NCI-H146 (cell line): ENCODE measurements at places on chromosomes 7 and 10.

- no peak for DNase-seq
Observed at GRCh38 chr7:53485354-53485753, 449.9 kb downstream of the POM121L12 start.

DNA sequence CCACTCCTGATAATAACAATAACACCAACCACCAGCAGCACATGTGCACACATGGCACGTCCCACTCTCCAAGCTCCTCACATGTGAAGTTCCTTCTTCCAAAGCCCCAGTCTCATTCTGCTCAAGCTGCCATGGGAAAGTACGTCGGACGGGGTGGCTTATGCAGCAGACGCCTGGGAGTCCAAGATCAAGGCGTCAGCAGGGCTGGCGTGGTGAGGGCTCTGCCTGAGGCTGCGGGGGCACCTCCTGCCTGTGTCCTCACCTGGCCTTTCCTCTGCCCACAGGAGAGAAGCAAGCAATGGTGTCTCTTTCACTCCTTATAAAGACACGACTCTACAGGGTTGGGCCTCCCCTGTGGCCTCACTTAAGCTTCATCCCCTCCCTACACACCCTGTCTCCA, 68.8 kb upstream of the INSIG1 start:
- DNase-seq = no peak

- DNase-seq = no peak
Observed at GRCh38 chr10:30818854-30819253, 189.3 kb upstream of the LYZL2 start.

DNA sequence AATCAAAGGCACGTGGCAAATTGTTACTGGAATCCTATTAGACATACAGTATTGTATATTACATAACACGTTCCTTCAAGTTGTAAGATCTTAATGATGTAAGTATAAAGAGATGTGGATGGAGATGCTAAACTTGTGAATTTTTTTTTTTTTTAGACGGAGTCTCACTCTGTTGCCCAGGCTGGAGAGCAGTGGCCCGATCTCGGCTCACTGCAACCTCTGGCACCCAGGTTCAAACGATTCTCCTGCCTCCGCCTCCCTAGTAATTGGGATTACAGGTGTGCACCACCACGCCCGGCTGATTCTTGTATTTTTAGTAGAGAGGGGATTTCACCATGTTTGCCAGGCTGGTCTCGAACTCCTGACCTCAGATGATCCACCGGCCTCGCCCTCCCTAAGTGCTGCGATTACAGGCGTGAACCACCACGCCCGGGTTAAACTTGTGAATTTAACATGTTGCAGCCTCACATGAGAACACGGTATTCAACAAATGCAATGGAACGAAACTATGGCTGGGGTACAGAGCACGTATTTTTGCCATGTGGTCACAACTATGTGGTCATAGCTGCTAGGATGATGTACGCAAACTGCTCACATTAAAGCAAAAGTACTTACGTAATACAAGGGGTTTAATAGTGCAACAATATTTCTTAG, 818 bp upstream of the SUPV3L1 start:
- DNase-seq = no peak

- peak; percentile 39 for DNase-seq
Observed at GRCh38 chr7:80312139-80312661, 177.6 kb downstream of the GNAI1 start.

- DNase-seq = peak; percentile 37
Observed at GRCh38 chr7:134016223-134016941, 110.8 kb upstream of the LRGUK start.
